DMS79 treated with DMSO at 0.1 percent for 48 hours (cell line): ENCODE measurements at places on chromosomes 1 and 21.

GRCh38 chr1:78645723-78646122 is 3.9 kb upstream of the IFI44 start:
- no peak for DNase-seq

- no peak for DNase-seq
These were observed 160.9 kb upstream of the UBE2U start for GRCh38 chr1:64042331-64043100.

GRCh38 chr1:117561071-117561470 is 44.8 kb upstream of the TENT5C start:
- no peak for DNase-seq

DNA sequence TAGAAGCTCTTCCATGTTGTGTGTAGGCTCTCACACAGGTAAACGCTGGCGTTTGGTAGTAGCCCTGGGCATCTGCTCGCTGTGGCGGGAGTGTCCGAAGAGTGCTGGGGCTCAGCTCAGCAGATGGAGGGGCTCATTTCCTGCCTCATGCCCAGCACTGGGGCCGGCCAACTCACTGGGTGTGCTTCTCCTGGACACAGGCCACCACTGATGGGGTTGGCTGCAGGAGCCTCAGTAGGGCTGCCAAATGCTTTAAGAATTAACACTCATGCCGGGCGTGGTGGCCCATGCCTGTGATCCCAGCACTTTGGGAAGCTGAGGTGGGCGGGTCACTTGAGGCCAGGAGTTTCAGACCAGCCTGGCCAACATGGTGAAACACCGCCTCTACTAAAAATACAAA is 20.9 kb downstream of the UQCRHL start:
- DNase-seq = no peak

DNA sequence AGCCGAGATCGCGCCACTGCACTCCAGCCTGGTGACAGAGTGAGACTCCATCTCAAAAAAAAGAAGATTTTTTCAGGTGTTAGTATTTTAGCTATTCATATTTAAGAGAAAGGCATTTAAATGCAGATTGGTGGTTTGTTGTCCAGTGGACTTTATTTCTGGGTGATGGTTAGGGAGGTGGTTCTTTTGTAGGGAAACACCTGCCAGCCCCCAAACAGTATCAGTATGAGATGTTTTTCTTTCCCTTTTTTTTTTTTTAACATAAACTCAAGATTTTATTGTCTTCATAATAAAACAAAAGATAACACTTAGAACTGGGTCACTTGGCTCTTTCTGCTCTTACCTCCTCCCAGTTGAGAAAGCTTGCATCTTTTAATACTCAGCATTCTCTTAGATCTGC is 9.9 kb downstream of the CCDC18 start:
- no peak for DNase-seq

- DNase-seq = peak; percentile 59
These were observed at the start of gene IGSF21 for GRCh38 chr1:18107369-18108298. Gene IGSF21 (plus strand): TSS chr1:18107798. CDS start chr1:18108129, 331 bp downstream.

DNA sequence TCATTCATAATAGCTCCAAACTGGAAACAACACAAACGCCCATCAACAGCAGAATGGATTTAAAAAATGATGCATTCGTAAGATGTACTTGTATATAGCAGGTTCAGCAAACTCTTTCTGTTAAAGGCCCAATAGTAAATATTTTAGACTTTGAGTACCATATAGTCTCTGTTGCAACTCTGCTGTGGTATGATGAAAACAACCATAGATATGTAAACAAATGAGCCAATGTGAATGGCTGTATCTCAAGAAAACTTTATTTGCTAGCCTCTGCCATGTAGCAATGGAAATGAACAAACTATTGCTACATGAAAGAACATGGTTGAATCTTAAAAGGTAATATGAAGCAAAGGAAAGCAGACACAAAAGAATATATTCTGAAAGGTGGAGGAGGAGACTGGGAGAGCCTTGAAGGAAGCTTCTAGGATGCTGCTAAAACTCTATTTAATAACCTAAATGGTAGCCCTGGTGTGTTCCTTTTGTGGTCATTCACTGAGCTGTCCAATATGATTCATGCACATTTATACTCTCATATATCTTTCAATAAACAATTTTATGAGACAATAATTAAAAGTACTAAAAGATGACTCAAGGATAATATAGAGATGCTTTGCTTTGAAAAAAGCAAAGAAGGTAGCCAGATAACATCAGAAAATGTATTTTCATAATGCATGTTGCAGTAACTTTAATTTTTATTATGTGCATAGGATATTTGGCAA is 29.1 kb upstream of the FMO3 start:
- no peak for DNase-seq

- peak; percentile 12 for DNase-seq
These were observed 16.7 kb upstream of the ZYG11A start for GRCh38 chr1:52825868-52826267.

- peak; percentile 79 for DNase-seq
These were observed 19.3 kb upstream of the SAMD11 start for GRCh38 chr1:904310-904950.

- peak; percentile 89 for DNase-seq
These were observed 277.6 kb downstream of the PBX1 start for GRCh38 chr1:164836614-164837018.

DNA sequence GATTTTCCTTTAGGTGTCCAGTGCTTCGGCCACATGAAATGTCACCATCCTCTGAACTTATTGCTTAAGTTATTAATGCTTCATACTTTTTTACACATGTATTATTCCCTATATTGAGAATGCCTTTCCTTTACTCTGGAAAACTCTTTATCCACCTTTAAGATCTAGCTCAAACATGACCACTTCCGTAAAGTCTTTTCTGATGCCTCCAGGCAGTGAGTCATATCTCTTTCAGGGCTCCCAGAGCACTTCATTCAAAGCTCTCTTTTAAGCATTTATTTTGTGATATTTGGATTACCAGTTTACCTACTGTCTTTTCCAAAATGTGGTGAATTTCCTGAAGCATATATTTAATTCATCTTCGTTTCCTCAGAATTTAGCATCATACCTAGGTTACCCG is 178.9 kb downstream of the HS2ST1 start:
- DNase-seq = no peak

- DNase-seq = no peak
These were observed 93.9 kb downstream of the ST3GAL3 start for GRCh38 chr1:43801203-43801602.

DNA sequence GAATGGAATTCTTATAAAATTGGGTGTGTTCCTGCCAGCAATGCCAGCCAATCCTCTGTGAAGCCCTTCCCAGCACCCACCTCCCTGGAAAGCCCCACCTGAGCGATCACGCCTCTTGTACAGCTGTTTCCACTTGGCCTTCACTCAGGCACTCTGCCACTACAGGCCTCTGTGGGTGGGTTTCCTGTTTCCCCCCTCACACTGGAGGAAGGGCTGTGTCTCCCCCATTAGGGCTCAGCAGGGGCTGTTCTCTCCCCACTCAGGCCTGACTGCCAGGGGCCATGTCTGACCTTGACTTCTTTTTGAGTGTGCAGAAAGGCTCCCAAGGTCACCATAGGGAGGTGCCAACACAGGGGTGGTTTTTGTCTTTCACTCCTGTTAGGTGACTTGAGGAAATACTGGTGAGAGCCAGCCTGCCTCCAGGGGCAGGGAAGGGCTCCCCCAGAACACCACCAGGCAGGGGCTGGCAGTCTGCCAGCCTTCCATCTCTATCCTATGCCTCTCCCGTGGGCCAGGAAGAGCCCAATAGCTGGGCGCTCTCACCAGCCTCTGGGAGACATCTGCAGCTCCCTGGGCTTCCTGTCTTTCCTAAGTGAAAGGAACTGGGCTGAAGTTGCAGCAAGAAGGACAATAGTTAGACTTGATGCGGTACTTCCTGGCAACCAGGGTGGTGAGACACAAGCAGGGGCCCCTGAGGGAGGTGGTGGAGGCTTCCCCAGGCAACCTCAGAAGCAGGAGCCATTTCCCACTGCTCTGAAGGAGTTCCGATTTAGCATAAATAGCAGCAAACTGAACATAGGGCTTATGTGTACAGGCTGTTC is 49.1 kb downstream of the ELK4 start:
- peak; percentile 48 for DNase-seq

- no peak for DNase-seq
These were observed 167.6 kb downstream of the BRINP2 start for GRCh38 chr1:177338376-177338775.

DNA sequence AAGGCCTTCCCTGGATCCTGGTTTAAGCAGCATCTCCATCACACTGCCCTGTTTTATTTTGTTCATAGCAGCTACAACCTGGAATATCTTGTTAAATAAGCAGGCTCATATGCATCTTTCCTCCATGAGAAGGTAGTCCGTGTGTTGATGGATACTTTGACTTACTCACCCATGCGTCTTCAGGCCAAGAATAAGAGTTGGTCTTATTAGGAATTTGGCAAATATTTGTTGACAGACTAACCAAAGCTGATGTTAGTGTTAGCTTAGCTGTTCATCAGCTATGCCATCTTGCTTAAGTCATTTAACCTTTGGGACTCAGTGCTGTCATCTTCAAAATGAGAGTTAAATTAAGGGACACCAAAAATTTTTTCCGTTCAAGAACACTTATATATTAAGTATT is 59.2 kb downstream of the SASS6 start:
- no peak for DNase-seq

DNA sequence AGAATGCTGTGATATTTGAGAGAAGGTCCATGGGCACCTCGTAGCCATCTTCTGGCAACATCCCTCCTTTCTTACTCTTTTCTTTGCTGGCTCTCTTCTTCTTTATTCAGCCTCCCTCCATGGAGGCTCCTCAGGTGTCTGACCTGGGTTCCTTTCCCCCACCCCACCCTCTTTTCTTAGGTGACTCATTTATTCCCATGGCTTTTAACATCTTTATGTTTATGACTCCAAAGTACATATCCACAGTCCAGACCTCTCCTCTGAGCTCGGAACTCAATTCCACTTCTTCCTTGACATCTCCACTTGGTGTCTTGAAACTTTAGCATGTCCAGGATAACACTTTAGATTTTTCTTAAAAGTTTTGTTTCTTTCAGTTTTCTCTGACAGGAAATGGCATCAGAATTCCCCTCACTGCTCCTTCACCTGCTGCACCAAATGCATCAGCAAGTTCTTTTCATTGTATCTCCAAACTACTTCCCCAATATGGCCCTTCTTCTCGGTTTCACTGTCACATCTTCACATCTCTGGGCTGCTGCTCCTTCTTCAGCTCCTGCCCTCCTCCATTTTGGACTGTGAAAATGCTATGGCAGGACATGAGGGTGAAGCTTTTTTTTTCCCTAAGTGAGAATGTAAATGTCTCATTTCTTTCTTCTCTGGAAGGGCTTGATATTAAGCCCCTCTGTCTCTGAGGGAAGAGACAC is 95.9 kb downstream of the GIPC2 start:
- DNase-seq = no peak

- DNase-seq = peak; percentile 11
These were observed 2.2 kb downstream of the CERS2 start for GRCh38 chr1:150972417-150972940.

DNA sequence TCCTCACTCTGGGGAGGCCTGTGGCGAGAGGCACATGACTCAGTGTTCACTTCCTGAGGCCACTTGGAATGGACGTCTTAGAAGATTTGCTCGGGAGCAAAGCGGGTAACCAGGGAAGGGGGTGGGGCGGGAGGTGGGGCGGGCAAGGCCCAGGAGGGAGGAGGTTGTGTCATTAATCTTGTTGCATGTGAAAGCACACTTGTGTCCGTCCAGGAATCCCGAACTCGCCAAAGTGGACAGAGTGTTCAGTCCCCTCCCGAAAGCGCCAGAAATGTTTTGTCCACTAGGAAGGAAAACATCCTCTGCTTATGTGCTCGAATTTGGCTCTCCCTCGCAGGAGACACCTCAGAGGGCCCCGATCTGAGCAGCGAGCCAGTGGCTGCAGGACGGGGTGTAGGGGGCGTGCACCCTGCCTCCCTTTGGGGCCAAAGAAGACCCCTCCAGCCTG is 84.2 kb downstream of the SPSB1 start:
- no peak for DNase-seq

DNA sequence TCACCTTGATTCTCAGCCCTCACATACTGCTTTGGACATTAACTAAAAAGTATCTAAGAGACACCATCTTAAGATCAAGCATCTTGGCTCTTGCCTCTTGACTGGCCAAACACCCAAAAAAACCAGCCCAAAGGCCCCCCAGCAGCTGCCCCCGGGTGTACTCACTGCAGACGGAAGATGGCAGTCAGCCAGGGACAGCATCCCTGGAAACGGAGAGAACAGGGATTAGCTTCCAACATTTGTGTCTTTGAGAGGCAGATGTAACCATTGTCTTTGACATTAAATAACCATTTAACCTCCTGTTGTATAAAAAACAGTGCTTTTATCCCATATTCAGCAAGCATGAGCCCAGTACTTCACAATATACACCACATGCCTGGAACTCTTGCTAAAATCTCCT is 11.3 kb downstream of the TMEM63A start:
- peak; percentile 70 for DNase-seq

GRCh38 chr1:181632492-181632891 is 149.2 kb downstream of the CACNA1E start:
- DNase-seq = no peak

- peak; percentile 39 for DNase-seq
These were observed 411.8 kb downstream of the SETD4 start for GRCh38 chr21:35648512-35648911.

- no peak for DNase-seq
These were observed 24.4 kb upstream of the COL18A1 start for GRCh38 chr21:45380566-45380965.

DNA sequence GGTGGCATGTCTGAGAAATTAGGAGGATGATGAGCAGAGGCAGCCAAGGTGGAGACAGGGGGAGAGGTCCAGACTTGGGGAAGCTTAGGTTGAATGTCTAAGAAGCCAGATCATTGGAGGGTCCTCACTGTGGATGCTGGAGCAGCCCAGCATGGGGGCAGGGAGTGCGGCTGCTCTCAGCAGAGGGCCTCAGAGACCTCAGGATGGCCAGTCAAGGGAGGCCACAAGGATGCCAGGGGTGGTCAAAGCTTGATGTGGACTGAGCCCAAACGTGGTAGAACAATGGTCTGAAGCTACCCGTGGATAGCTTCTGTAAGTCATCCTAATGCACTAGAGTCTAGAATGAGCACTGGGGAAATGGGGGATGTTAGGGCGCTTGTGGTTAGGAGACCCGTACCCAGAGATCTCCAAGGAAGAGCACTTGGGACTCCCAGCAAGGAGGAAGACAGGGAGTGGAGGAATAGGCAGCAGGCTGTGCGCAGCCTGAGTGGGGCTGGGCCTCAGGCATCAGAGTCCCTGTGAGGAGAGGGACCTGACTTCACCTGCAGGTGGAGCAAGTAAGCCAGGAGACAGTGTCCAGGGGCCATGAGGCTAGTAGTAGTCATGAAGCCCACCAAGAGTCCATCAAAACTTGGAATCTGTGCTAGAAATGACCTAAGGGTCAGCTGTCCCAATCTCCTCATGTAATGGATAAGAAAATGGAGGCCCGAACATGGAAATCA is 4.3 kb upstream of the S100A9 start:
- DNase-seq = no peak

- no peak for DNase-seq
These were observed 53.3 kb downstream of the ZFYVE9 start for GRCh38 chr1:52195161-52195560.

DNA sequence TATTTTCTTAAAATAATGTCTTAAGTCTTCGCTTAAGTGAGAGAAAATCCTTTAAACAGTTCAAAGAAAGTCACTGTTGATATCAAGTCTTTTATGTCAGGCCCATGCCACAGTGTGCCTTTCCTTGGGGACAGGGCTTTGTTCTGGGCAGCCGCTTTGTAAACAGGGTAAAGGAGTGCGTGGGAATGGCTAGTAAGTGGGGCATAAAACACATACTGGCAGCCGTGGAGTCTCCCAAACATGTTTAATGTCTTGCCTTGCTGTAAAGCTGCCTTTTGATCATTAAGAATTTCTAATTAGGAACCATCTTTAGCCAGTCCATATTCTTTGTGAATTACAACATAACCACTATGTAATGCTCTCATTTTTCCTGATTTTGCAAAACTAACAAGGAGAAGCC is 99.7 kb downstream of the PHTF1 start:
- DNase-seq = no peak
